ENCODE measurements at places on chromosomes 6 and 20. TPM values are rescaled to one million over a fixed set of nuclear protein-coding genes. Genes with fewer than 3 reads are reported as not detected.

DNA sequence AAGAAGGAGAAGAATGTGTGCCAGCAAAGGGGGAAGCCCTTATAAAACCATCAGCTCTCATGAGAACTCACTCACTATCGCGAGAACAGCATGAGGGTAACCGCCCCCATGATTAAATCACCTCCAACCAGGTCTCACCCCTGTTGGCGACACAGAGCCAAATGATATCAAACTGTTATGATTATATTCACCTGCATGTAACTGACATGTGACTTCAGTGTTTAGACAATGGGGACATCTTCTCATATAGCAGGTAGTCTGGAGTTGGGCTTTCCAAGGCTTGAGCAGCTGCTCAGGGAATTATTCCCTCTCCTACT lies 115.2 kb downstream of the SASH1 start:
- peaks cover 13% of the 10 kb centered on the region for H3K36me3 ChIP-seq
- no peak overlapping the region for H3K4me3 ChIP-seq
- no peaks in the 10 kb centered on the region for H3K27me3 ChIP-seq
- no peak overlapping the region for H3K27ac ChIP-seq

DNA sequence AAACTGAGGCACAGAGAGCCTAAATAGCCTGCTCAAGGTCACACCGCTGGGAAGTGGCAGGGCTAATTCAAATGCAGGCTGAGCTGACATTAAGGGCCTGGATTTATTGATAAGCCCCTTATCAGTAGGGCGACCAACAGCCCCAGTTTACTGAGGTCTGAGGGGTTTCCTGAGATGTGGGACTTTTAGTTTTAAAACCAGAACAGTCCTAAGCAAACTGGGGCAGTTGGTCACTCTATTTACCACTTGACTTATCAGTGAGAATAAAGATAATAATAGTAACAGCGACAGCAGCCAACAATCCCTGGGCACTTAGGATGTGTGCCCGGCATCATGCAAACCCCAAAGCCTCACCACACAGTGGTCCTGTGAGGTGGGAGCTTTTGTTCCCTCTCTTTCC lies 27.6 kb downstream of the PREX1 start:
- no peaks in the 10 kb centered on the region for H3K27me3 ChIP-seq
- no peak overlapping the region for H3K27ac ChIP-seq
- H3K4me3 ChIP-seq: no peak overlapping the region

DNA sequence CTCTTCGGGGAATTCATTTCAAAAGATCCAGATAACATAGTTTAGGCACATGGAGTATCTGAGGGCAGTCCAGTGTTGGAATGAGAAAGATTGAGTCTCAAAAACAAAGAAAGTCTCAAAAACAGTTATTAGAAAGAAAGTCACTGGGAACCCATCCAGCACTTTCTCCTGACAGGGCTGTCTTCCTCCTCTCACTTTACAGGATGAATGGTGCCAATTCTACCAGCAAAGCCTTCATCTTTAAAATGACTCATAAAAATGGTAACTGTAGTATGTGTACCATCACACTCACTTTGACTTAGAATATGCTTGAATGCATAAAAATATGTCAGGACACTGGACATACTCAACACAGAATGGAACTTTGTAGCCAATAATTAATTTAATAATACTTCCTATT lies 71.3 kb downstream of the SLC22A3 start:
- no peak overlapping the region for H3K4me3 ChIP-seq
- no peaks in the 10 kb centered on the region for H3K27me3 ChIP-seq
- H3K36me3 ChIP-seq: no peaks in the 10 kb centered on the region
- DNase-seq: no peak
- H3K4me1 ChIP-seq: peaks cover 5% of the 10 kb centered on the region

- peaks cover 9% of the 10 kb centered on the region for H3K36me3 ChIP-seq
- no peak for DNase-seq
- no peak overlapping the region for H3K4me3 ChIP-seq
- peaks cover 5% of the 10 kb centered on the region for H3K27me3 ChIP-seq
These were observed 7.0 kb downstream of the EMILIN3 start for GRCh38 chr20:41359541-41360011.

DNA sequence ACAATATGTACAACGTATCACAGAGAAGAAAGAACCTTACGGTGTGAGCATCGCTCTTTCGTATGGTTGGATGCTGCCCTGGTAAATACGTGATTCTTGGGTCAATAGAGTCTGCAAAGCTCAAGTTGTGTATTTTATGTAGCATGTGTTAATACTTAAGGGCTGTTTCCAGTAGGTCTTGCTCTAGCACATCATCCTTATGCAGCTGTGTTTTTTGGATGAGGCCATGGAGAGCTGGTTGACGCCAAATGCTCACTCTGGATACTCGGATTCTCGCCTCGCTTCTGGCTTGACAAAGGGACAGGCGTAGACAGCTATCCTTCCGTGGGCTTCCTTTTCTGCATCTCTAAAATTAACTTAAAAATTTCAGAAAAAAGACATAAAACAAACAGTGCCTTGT lies 38.9 kb downstream of the SNRNP48 start:
- H3K4me1 ChIP-seq: no peaks in the 10 kb centered on the region
- H3K36me3 ChIP-seq: no peaks in the 10 kb centered on the region
- DNase-seq: no peak
- H3K4me3 ChIP-seq: no peak overlapping the region
- H3K27me3 ChIP-seq: no peaks in the 10 kb centered on the region
- H3K27ac ChIP-seq: no peak overlapping the region

DNA sequence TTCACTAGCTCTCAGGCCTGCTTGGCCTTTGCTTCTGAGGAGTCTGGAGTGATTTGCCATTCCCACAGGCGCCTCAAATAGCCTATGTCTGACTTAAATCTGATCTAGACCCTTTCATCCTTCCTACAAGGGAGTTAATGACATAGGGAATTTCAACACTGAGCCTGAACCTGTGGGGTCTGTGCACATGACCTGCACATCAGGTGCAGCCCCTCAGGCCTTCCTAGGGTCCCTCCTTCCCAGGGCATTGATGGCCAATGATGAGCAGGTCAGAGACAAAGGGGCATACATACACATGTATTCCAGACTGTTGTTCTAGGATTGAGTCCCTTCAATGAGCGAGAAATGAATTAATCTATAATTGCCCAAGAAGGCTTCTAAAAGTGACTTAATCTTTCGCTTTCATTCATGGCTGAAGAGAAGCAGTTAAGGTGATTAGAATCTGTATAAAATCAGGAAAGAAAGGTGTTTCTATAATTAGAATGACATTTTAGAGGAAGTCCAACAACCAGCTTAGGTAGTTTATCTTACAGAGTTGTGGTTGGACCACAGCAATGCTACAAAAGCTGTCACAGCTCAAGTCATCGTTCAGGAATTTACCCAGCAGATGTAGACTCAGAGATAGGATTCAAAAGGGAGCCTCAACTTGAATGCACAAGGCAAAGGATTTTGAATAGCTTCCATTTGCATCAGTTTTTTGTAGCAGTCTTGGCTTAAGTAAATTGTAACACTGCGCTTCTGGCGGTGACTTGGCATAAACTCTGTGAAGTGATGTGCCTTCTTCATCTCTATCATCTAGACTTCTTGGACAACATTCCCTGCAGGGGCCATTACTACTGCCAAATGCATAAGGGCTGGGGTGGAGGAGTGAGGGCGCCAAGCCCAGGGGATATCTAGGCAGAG lies 27.0 kb upstream of the TBC1D7 start:
- H3K27ac ChIP-seq: peak overlapping the region; percentile 19
- H3K4me3 ChIP-seq: no peak overlapping the region
- DNase-seq: no peak
- no peaks in the 10 kb centered on the region for H3K27me3 ChIP-seq

HCRTR2 gene
- not detected for polyA plus RNA-seq

AVP gene
- polyA plus RNA-seq: not detected

SSTR4 gene
- polyA plus RNA-seq: not detected

FAM209A gene
- not detected for polyA plus RNA-seq
